ENCODE measurements at places on chromosomes 7 and 10.
A peak's percentile ranks its signal among the peaks of the same experiment; 100 is the strongest.

DNA sequence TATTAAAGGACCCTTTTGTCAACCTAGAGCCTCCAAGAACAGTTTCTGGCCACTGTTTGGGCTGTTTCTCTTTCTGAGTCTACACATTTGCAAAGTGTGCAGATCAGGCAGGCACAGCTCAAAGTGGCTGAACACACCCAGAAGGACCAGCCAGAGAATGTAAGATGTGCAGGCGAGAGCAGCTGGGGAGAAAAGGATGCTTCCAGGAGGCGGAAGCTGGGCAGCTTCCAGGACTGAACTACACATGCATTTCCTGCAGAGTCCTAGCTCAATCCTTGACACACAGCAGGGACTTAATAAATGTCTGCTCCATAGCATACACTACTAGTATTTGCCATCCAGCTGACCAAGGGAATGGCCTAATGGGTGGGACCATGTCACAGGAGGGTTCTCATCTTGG, 70.9 kb downstream of the CTBP2 start:
- DNase-seq, result no peak

DNA sequence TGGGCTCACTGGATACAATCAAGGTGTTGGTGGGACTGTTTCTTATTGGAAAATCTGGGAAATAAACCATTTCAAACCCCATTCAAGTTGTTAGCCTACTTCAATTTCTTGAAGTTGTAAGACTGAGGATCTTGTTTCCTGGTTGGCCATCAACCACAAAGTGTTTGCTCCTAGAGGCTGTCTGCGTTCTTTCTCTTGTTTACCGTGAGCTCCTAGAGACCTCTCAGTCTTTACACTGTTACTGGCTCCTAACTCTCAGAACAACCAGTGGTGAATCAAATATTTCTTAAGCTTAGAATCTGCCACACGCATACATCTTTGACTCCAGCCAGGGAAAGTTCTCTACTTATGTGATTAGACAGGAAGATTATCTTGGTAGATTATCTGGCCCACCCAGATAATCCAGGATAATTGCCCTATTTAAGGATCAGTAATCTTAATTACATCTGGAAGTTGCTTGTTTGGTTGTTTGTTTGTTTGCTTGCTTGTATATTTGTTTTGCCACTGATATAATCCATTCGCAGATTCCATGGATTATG, 798.7 kb downstream of the IPMK start:
- no peak for DNase-seq

GRCh38 chr7:141232286-141233051, 158.6 kb downstream of the TMEM178B start:
- no peak for DNase-seq

GRCh38 chr10:124999433-125000365, 57.8 kb downstream of the ZRANB1 start:
- no peak for DNase-seq

- DNase-seq, result peak; percentile 97
Observed at GRCh38 chr10:71212318-71213126, at the start of gene UNC5B. UNC5B (plus strand) TSS chr10:71212570; CDS start chr10:71212986, 416 bp downstream.

GRCh38 chr10:43053825-43054224, 23.0 kb upstream of the RET start:
- DNase-seq, result no peak

GRCh38 chr7:99679400-99680191, at the start of gene CYP3A5:
CYP3A5 (minus strand) TSS chr7:99679996; CDS start chr7:99679896, 100 bp downstream.
- DNase-seq, result peak; percentile 10

- DNase-seq, result no peak
Observed at GRCh38 chr10:86362586-86363183, 3.9 kb downstream of the GRID1 start.

DNA sequence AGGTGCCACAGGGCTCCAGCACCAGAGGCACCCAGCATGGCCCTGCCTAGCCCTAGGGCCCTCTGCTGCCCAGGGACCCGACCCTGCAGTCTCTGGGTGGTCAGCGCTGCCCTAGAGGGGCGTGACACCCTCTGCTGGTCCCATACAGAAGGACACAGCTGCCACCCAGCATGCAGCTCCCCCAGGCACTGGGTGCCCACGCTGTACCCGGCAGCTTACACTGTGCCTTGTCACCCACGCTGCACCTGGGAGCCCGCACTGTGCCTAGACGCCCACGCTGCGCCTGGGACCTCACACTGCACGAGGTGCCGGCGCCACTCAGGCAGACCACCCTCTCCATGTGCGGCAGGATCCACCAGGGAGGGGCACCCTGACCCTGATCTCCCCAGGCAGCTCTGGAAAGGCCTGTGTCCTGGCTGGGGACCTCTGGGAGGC, 55.2 kb downstream of the PWWP2B start:
- peak; percentile 25 for DNase-seq

DNA sequence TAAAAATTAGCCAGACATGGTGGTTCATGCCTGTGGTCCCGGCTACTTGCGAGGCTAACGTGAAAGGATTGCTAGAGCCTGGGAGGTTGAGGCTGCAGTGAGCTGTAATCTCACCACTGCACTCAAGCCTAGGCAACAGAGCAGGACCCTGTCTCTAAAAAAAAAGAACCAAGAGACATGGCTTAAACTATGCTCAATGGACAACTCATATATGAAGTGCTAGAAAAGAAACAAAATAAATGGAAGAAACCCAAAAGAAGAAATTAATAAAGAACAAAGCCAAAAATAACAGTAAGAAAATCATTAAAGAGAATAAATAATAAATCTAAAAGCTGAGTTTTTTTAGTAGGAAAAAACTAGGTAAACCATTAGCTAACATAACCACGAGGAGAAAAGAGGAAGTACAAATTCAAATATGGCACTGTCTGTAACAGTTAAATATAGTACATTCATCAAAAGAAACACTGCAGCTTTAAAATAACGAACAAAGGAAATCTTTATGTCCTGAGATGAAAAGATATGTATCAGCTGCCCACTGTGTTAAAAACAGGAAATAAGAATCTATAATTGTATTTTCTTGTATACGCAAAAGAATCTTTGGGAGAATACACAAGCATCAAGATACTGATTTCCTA, 48.7 kb downstream of the UPF2 start:
- no peak for DNase-seq

- DNase-seq, result no peak
Observed at GRCh38 chr10:25745976-25746375, 188.1 kb upstream of the MYO3A start.

GRCh38 chr10:8726084-8726778, 671.7 kb downstream of the GATA3 start:
- no peak for DNase-seq

DNA sequence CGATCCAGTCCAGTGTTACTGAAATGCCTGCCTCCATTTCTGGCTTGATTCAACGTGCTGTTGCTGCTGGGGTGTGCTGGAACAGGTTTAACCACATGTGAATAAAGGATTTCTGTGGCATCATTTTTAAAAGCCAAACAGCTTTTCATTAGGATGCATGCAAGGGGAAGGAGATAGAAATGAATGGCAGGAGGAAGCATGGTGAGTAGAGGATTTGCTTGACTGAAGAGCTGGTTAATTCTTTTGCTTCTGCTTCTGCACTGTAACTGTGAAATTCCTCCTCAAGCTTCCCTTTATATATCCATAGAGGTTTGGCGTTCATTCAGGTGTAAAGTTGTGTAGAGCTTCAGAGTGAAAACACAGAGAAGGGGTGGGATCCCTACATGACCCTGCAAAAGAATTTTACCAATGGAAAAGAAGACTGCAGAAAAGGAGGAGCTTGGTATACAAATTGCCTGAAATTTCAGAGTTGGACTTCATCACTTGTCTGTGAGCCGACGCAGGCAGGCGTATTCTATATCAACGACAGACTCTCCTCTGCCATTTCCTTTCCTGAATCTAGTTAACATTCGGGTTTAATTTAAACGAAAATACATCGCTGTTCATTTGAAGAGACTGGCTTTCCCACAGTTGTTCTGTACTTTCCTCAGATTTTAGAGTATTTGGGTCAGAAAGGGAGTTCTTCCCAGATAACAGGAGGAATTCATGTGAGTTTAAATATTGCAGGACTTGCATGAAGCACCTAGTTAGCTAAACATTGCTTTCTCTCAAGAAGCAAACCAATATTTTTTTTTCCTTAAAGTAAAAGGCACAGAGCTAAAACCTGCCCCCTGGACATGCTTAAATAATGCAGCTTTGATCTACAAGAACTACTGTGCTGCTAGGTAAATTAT, at the start of gene SOSTDC1:
Gene SOSTDC1 (minus strand): TSS at position 270 of the 893 bp plus-strand sequence. CDS start 70 bp downstream, at position 200.
- no peak for DNase-seq

DNA sequence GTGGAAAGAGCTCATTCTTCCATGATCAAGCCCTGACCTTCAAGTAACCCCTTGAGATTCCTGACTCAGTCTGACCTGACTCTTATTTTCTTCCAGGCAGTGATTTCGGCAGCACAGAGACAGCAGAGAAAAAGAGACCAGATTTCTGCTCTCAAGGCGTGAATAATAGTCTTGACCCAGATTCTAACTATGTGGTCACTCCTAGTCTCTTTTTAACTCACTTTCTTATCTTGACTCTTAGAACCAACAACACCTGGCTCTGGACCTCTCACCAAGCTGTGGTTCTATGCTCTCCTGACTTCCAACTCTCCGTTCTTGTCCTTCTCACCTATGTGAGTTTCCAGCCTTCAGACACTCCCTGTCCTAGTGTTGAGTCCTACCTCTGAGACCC, 36.9 kb upstream of the KDM7A start:
- DNase-seq, result no peak

DNA sequence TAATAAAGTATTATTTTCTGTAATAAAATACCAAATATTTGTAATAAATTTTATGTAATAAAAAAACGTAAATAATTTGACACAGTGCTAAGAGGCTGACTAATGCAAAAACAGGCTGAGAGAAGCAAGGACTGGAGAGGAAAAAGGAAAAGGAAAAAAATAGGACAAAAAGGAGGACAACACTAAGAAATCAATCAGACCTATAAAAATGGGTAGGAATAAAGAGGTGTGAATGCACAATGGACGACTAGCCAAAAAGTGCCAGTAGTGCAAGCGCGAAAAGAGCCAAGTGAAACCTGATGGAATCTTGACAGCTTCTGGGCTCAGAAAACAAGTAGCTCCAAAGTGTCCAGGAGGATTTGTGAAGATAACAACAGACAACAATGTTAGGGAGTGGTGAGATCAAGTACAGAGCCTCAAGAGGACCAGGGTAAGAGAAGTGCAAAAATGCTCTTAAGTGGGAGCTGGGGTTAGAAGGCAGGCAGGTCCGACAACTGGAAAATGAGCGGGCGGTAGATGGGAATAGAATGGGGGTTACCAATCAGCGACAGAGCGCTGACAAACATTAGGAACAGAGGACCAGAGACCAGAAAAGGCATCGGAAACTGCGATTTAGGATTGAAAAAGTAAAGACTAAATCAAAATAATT, 1.2 kb downstream of the BRAF start:
- no peak for DNase-seq

GRCh38 chr10:118843647-118844265, 89.0 kb upstream of the CACUL1 start:
- DNase-seq, result no peak

- DNase-seq, result no peak
Observed at GRCh38 chr7:141123522-141123921, 49.7 kb downstream of the TMEM178B start.

Measured in nephron progenitor cell (in vitro differentiated cells).